NCI-H2029 (cell line): ENCODE measurements at places on chromosomes 5 and 9.

DNA sequence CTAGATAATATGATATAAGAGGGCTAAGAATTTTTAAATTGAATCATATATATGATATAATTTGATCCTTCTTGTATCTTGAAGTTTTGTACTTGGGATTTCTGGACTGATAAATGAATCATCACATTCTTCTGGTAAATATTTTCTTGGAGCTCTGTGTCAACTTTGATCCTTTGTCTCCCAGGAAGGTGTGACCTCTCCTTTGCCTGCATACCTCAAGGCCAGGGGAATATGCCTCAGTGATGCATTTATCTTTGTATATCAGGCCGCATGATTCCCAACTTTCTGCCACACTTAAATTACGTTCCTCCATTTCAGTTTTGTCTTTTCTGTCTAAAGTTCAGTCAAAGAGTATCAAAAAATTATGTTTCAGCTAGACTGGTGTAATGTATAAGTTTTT, 101.2 kb downstream of the NLN start:
- DNase-seq, result no peak

GRCh38 chr9:102032614-102033013, 294.2 kb upstream of the GRIN3A start:
- DNase-seq, result no peak

GRCh38 chr9:100819980-100820379, 208.5 kb upstream of the PLPPR1 start:
- DNase-seq, result no peak

GRCh38 chr9:81671880-81672280, 17.5 kb downstream of the TLE1 start:
- DNase-seq, result peak; percentile 78

- no peak for DNase-seq
Observed at GRCh38 chr9:88577256-88578120, 42.5 kb downstream of the NXNL2 start.

GRCh38 chr5:73644385-73644963, 18.5 kb downstream of the ARHGEF28 start:
- DNase-seq, result no peak

GRCh38 chr5:7881091-7881490, 12.1 kb downstream of the MTRR start:
- DNase-seq, result no peak

GRCh38 chr9:16057541-16057940, 504.7 kb downstream of the CCDC171 start:
- DNase-seq, result no peak

GRCh38 chr5:78566747-78567425, 81.7 kb downstream of the LHFPL2 start:
- no peak for DNase-seq

GRCh38 chr9:71383308-71383940, 262.0 kb upstream of the TRPM3 start:
- no peak for DNase-seq

DNA sequence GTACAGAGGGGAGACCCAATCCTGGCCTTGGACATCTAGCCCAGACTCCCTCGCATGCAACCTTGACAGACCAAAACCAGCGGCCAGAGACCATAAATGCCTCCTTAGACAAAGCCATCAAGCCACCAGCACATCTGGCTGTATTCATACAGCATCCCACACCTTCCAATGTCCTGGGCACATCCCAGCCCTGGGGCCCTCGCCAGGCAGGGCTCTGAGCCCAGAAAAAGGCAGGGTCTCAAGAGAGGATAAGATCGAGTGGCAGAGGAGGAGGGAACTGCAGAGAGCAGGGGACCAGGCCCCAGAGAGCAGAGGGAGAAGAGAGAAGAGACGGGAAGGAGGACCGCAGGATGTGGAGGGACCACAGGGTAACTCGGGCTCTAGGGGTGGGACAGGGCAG, 45.4 kb downstream of the CAMK2A start:
- no peak for DNase-seq

- DNase-seq, result peak; percentile 62
Observed at GRCh38 chr5:68730220-68730978, 363.4 kb upstream of the SLC30A5 start.

DNA sequence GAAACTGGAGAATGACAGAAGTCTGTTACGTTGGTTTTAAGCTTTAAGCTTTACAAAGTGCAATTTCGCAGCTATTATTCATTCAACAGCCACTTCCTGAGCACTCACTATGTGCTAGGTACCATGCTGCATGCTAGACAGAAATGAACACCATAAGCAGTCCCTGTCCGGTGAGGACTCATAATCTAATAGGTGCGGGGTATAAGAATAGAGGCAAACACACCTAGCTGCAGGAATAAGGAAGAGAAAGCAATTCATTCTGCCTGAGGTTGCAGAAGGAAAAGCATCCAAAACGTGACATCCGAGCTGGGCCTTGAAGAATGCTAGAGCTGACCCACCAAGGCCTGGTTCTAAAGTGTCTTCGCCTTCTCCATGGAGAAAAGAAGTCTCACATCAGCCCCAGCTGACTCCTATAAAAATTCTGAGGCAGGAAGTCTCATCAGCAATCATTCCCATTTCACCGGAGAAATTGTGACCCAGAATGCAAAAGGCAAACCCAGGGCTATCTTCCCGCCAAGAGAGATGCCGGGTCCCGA, 542 bp downstream of the FKBP15 start:
- DNase-seq, result no peak

- DNase-seq, result no peak
Observed at GRCh38 chr9:73951147-73951546, 546.0 kb upstream of the RORB start.

DNA sequence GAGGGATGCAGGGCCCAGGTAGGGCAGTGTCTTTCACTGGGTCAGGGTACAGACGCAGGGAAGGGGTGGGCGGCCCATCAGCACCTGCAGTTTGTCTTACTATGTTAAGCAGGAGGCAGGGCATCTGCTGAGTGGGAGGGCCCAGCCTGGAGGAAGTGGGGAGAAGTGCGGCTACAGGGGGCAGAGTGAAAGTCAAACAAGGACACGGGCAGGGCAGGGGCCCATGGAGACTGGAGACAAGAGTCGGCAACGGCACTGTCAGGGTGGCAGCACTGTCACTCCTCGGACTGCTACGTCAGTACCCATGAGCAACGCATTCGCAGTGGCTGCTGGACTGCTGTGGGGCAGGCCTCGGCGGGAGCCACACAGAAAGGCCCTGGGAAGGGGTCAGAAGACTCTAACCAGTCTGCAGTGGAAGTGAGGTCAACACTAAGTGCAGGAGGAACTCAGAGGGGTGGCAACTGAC, 19.7 kb downstream of the CAMSAP1 start:
- no peak for DNase-seq

- no peak for DNase-seq
Observed at GRCh38 chr5:102818345-102818744, 63.2 kb downstream of the PAM start.

GRCh38 chr5:147245381-147246165, 10.7 kb downstream of the STK32A start:
- DNase-seq, result no peak

DNA sequence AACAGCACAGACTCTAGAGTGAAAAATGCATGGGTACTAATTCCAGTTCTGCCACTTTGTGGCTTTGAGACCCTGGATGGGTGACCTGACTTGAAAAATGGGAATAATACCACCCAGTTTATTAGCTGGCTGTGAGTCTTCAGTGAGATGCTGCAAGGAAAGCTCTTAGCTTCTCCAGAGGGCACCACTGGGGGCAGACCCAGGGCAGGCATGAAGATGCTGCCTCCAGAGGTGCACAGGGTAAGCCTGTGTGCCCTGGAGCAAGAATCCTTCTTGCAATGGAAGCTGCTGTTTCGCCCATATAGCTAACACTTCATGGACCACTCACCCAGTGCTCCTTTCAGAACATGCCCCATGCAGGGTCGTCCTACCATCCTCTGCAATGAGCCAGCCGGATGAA, 75.7 kb downstream of the C5orf15 start:
- no peak for DNase-seq

GRCh38 chr5:150114102-150114641, 27.8 kb upstream of the CSF1R start:
- no peak for DNase-seq

DNA sequence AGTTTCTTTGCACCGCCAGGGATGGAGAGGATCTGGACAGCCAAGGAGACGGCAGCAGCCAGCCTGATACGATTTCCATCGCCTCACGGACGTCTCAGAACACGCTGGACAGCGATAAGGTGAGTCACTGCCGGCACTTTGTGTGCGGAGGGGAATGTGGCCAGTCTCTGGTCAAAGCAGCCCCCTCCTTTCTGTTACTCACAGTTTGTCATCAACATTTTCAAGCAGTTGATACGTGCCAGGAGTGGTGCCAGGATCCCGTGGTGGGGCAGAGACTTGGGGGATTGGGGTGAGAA, 175.1 kb upstream of the OTULINL start:
- no peak for DNase-seq

- no peak for DNase-seq
Observed at GRCh38 chr9:113476511-113476916, 13.0 kb downstream of the RGS3 start.

DNA sequence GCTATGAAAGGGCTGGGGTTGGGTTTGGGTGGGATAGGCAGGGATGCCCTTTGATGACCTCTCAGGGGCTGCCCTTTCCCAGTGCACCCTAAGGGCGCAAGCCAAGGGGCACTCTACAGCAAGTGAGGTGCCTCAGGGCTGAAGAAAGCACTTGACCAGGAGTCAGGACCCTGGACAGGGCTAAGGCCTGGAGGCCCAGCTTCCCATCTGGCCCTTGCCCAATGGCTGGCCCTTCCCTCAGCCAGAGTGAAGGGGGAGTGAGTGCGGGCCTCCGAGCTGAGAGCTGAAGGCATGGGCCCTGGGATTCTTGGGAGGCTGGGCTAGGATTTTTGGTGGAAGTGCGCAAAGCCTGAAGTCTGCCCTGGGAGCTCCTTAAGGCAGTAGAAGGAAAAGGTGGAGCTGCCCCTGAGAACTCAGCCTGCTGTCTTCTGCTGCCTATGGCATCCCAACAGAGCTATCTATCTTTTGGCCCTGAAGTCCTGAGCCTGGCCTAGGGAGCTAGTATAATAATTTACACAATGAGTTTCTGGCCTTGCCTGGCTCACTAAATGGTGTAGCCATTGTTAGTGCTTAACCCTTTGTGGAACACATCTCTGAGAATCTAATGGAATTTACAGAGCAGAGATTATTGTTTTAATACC, 16.4 kb downstream of the JADE2 start:
- DNase-seq, result no peak

DNA sequence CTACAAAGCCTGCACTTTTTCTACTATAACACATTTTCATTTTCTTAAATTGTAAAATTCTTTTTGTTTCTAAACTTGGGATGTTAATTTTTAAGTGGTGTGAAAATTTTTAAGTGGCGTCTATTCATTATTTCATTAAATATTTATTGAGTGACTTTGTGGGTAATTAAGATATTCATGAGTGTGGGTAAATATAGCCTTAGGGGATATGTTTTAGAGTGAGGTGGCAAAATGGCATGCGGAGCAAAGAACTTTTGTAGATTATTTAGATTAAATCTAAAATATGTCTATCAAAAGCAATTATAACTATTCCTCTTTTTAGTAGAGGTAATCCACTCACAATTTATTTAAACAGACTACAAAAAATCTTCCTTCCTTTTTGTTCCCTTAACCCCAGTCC, 188.4 kb downstream of the PCSK1 start:
- no peak for DNase-seq

GRCh38 chr9:116686693-116687073, 422 bp upstream of the TRIM32 start:
- DNase-seq, result no peak

DNA sequence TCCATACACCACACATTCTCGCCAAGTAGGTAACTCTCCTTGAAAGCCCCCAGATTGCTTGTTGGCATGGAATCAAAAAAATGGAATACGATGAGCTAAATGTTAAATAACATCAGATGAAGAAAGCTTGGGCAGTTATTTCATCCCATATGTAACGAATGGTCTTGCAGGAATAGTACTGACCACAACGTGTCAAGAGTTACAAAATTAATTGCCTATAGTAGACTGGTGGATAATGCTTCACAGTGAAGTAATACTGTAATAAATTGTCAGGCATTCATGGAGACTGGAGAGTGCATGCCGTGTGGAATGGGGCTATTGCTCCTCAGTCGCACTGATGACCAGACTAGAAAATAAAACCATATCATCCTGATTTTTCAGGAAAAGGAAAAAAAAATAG, 1628.7 kb downstream of the MAT2B start:
- DNase-seq, result no peak

GRCh38 chr5:127567026-127567768, 49.8 kb downstream of the PRRC1 start:
- no peak for DNase-seq

DNA sequence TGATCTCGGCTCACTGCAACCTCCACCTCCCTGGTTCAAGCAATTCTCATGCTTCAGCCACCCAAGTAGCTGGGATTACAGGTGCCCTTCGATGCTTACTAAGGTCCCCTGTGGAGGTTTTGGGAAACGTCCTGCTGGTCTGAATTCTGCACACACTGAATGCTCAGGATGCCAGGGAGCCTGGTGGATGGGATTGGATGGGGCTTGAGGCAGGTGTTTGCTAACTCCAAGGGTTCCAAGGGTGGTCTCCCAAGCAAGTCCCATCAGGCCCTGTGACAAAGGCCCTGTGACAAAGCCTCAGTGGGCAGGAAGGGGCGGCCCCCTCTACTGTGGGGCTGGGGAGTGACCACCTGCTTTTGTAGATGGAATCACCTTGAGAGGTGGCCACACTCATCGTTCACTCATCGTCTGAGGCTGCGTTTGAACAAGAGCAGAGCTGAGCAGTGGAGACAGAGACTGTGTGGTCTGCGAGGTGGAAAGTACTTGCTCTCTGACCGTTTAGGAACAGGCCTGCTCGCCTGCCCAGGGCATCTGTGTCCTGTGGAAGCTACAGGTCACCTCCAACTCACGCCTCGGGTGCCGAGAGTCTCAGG, 40.2 kb downstream of the MRPL36 start:
- DNase-seq, result no peak

DNA sequence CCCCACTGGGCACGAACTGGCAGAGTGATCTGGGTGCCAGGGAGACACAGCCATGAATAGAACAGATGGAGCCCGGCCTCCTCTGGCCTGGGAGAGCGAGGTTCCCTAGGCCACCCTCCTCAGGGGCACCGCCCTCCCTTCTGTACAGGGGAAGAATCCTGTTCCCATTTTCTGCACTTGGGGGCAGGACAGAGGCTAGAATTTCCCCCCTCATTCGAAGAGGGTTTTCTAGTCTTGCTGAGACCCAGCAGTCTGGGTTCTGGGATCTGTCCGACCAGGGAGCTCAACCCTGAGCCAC, 52.7 kb downstream of the COL5A1 start:
- no peak for DNase-seq

- DNase-seq, result no peak
Observed at GRCh38 chr9:130471411-130472183, 26.8 kb downstream of the ASS1 start.
